Pancreas (tissue), 10 donors: ENCODE measurements at places on chromosomes 11 and 22.

DNA sequence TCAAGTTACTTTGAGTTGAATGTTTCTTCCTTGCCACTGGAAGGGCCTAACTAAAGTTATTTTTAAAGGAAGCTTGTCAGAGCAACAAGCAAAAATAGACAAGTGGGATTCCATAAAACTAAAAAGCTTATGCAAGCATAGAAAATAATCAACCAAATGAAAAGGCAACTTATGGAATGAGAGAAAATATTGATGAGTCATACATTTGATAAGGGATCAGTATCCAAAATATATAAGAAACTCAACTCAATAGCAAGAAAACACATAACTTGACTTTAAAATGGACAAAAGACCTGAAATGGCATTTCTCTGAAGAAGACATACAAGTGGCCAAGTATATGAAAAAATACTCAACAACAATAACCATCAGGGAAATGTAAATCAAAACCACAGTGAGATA is 264.5 kb upstream of the UBASH3B start:
- no peak for DNase-seq

DNA sequence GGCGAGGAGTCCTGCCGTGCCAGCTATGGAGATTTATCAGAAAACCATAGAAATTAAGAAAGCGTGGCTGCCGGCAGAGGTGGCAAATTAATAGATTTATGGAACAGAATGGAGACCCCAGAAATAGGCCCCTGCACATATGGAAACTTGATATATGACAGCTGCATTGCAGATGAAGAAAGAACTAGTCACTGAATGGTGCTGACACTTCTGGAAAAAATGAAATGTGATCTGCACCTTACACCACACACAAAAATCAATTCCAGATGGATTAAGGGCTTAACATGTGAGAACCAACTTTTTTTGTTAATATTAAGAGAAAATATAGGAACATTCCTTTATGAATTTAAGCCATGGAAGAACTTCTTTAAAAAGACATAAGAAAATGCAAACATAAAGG is 40.3 kb upstream of the TSKU start:
- no peak for DNase-seq

DNA sequence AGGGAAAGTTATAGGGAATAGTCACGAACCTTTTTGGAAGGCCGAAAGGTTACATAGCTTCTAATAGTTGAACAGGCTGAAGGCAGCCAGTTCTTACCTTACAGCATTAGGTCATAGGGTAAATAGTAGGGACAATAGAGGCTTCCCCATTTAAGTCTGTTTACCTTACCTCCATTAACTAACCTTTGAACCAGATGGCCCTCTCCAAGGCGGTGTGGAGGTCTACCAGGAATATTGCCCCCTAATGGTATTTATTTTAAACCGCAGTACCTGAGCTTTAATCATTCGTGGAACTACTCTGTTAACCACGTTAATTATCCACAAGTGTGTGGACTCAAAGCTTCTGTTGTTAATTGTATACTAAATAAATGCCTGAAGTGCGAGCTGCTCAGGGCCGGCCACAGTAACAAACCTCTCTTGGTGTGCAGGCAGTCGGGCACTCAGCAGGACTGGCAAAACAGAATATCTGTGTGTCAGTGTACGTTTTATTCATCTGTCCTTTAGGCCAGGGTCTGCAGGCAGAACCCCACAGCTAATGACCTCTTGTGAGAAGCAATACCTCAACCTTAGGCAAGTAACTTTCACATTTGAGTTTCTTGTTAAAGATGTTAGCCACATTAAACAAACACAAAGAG is 81.7 kb downstream of the PRCP start:
- no peak for DNase-seq

DNA sequence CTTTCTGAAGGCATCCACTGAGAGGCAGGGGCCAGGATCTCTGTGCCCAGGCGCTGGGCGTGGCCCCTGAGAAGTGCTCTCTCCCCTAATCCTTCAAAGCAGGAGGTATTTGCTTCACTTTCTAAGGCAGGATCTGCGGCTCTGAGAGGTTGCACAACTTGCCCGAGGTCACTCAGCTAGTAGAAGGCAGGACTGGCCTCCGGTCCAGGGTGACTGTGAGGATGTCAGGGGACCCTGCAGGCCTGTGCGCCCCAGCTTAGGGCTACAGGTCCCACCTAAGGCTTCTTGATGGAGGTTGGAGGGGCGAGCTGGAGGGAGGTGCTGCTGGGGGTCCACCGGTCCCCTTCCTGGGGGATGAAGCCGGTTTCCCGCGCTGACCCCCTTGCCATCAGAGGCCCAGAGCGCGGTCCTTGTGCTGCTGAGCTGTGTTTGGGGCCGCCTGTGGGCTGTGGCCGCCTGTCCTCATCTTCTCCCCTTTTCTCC is 979 bp downstream of the SMIM38 start:
- no peak for DNase-seq
